ENCODE measurements at places on chromosomes 12 and 14.

DNA sequence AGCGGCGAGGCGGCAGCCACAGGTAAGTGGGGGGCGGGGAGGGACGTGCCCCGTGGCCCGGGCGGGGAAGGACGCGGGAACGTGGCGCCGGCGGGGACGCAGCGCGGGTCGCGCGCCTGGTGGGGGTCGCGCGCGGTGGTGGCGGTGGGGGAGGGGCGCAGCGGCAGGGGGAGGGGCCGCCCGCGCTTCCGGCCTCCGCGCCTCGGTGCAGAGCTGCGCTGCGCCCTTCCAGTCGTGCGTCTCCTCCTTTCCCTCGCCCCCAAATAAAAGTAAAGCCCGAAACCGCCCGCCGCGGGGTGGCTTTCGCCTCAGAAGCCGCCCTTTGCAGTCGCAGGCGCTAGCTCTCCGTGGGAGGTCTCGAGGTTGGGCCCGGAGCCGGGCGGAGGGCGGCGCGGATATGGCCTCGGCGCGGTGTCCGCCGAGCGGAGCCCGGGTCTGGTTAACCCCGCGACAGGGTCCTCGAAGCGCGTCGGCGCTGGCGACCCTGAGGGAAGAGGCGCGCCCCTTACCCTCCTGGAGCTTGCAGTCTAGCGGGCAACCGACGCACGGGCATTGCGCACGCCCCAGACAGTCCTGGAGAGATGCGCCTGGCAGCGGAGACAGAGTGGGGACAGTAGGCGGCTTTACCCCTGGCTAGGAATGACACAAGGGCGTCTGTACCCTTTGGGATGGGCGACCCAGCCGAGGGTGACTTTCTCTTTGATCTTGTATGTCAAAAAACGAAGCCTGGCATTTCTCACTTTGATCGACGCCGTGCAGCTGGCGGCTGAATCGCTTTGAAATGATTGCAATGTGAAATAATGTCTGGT lies 589 bp downstream of the ATF1 start:
- DNase-seq = peak; percentile 75

DNA sequence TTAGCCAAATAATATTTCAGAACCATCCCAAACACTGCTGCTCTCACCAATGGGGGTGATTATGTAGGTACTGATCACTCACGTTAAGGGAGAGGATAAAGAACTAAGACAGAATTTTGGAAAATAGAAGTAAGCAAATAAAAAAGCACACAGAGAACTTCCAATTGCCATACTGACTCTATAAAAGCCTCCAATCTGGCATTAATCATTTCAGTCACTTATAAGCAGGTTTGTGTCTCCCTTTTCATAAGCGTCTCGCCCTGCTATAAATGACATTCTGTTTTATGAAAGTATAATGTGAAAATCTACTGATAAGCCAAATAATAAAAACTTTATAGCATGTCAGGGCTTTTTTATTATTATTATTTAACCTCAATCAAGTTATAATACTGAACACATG lies 435.2 kb downstream of the ETNK1 start:
- no peak for DNase-seq

DNA sequence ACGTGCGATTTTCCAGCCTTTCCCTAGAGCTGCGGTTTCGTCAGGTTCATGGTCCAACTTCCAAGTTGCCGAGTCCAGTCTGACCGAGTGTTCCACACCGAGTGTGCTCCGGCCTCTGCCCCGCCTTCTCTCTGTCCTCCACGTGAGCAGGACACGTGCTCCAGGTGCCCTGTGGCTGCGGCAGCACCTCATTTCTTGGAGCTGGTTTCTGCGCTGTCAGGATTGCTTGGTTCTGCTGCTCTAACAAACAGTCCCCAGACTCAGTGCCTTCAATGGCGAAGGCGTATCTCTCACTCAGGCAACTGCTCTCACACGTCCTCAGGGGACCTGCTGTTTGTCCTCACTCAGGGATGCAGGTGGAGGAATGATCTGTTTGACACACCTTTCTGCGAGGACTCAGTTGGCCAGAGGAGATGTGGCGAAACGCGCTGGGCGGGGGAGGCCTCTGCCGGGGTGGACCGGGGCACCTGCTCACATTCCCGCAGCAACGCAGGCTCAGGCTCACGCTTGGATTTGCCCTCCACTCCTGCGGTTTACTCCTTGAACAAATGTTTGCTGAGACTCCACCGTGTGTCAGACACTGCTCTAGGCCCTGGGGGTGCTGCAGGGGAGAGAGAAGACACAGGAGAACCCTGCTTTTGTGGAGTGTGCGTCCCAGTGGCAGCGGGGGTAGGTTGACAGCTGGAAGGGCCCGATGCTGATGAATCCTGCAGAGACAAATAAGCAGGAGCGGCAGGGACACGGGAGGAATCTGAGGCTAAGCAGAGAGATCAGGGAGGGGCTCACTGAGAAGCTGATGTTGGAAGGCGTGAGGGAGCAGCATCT lies 63.4 kb upstream of the FBRSL1 start:
- no peak for DNase-seq

- no peak for DNase-seq
Measured at GRCh38 chr12:34333337-34333736, 311.0 kb downstream of the ALG10 start.

DNA sequence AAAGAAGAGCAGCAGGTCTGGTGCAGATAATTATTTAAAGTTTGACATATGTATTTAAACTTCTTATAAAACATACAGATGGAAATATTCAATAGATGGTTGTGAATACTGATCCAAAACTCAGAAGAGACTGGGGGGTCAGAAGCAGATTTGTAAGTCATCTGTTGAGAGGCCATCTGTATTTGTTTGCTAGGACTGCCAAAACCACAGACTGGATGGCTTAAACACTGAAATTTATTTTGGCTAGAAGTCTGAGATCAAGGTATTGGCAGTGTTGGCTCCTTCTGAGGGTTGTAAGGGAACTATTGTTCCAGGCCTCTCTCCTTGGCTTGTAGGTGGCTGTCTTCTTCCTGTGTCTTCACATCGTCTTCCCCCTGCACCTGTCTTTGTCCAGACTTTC lies 153.9 kb downstream of the LRRK2 start:
- DNase-seq = no peak

- DNase-seq = no peak
Measured at GRCh38 chr14:64926398-64926995, 12.2 kb downstream of the CHURC1 start.

GRCh38 chr14:64979336-64980074 lies 7.2 kb upstream of the FNTB start:
- no peak for DNase-seq

- no peak for DNase-seq
Measured at GRCh38 chr12:90514325-90514724, 440.7 kb downstream of the CCER1 start.

GRCh38 chr14:85824526-85824925 lies 294.6 kb downstream of the FLRT2 start:
- DNase-seq = no peak

- no peak for DNase-seq
Measured at GRCh38 chr14:104876251-104876699, 11.2 kb downstream of the CEP170B start.

DNA sequence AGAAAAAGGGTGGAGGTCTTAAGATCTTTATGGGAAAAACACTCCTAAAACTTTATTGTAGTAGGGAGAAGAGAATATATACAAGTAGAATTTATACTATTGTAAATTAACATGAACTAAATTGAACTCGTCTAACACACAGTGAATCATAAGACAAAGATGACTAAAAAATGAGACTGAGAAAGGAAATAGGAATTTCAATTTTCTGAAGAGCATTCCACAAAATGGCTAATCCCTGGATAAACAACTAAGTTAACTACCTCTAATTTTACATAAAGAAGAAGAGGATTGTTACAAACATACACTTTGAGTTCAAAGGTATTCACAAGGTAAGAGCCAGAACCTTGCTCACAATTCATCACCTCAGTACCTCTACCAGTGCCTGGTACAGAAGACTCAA lies 2.0 kb downstream of the MAP4K5 start:
- no peak for DNase-seq

- no peak for DNase-seq
Measured at GRCh38 chr14:50814161-50814560, 16.8 kb downstream of the NIN start.

DNA sequence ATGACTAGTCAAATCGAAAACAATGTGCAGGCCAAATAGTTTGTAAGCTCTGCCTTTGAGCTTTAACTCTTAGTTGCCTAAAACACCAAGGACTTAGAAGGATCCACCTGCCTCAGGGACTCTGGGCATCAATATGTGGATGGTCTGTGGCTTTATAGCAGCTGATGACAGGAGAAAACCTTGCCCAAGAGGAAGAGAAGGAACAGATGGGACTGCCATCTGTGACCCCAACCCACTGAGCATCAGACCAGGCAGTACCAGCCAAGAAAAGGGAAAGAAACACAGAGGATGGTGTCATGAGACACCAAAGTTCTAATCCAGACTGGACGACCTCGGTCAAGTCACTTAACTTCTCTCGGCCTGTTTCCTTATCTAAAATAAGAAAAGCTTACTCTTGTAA lies 12.7 kb downstream of the TGFB3 start:
- no peak for DNase-seq

DNA sequence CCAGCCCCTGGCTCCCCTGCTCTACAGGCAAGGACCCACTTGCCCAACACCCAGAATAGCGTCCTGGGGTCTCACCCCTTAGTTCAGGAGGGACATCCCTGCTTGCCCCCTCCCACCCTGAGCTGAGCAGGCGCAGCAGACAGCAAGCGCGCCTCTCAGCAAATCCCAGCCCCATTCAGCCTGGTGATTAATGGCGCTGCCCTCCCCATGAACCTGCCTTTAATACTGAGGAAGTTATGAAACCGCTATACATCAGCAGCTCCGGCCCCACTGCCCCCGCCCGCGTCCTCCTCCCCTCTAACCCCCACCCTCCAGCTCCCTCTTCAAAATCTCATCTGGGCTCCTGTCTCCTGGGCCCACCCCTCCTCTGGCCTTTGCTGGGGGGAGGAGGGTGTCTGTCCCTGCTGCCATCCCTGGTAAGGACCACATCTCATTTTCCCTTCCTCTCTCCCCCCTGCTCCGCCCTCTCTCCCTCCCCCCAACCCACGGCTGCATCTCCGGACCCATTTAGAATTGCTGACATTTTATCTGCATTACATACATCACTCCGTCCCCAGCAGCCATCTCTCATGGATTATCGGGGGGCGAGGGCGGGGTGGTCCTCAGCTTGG lies 7.1 kb upstream of the SMUG1 start:
- no peak for DNase-seq

DNA sequence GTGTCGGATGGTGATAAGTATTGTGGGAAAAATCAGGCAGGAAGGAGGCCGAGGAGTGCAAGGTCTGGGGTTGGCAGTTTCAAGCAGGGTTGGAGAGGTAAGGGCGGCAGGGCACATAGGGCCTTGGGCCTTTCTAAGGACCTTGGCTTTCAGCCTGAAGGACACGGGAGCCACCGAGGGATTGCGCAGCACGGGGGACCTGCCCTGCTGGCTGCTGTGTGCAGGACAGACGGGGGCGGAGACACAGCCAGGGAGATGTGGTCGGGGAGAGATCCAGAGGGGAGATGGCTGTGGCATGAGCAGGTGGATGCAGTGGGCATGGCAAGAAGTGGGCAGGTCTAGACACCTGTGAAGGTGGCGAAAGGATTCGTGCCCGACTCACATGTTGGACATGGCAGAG lies 14.7 kb downstream of the OTUB2 start:
- DNase-seq = no peak

- no peak for DNase-seq
Measured at GRCh38 chr14:69652942-69653684, 41.7 kb downstream of the SUSD6 start.

- no peak for DNase-seq
Measured at GRCh38 chr12:104272938-104273337, 30.6 kb upstream of the EID3 start.

DNA sequence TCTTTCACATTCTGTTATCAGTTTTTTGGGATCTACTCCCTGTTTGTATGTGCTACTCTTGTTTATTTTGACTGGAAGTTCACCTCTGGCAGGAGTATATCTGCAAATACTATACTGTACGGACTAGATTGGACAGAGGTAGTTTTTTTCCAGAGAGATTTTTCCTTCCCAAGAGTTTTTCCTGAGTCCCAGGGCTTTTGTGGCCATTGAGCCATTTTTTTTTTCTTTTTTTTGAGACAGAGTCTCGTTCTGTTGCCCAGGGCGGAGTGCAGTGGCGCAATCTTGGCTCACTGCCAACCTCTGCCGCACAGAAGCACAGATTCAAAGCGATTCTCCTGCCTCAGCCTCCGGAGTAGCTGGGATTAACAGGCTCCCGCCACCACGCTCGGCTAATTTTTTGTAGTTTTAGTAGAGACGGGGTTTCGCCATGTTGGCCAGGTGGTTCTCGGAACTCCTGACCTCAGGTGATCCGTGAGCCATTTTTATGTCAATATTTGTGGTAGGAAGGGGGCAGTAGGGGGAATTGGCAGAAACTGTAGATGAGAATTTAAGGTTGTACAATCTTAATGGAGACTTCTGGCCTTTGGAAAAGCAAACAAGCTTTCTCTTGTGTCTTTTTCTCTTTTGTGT lies 19.4 kb downstream of the KTN1 start:
- no peak for DNase-seq

GRCh38 chr12:79747274-79747673 lies 56.5 kb upstream of the PAWR start:
- DNase-seq = no peak

- DNase-seq = no peak
Measured at GRCh38 chr12:122174155-122174845, at the start of gene IL31. Gene IL31, minus strand, starts transcription at chr12:122174221. Its CDS starts 49 bp downstream, at chr12:122174172.

- no peak for DNase-seq
Measured at GRCh38 chr14:68262567-68262966, 443.0 kb downstream of the RAD51B start.

GRCh38 chr12:1531153-1531653 lies 63.2 kb downstream of the FBXL14 start:
- DNase-seq = no peak

DNA sequence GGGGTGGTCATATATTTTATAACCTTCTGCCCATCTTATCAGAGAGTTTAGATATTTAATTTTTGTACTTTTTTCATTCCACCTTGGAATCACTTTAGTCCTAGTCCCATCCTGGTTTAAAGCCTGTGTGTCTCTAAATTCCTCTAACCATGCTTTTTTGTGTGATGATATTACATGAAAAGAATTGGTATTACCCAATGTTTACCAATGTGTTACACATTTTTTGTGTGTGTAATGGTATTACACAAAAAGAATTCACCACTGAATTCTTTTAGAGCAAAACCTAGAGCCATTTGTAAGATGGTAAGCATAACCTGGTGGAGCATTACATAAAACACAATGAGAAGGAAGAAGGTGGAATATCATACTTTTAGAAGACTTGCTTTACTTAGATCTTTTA lies 77.5 kb downstream of the FAR2 start:
- no peak for DNase-seq

GRCh38 chr12:33125755-33126154 lies 229.2 kb upstream of the PKP2 start:
- DNase-seq = no peak

GRCh38 chr12:67042697-67043131 lies 226.4 kb upstream of the CAND1 start:
- no peak for DNase-seq

Measured in bone marrow (tissue), 2 donors.